H1 (cell line): ENCODE measurements at places on chromosomes 3 and 15. TPM values are rescaled to one million over a fixed set of nuclear protein-coding genes. Genes with fewer than 3 reads are reported as not detected.

SLC51B gene
- total RNA-seq = not detected in 2 replicates

MESP1 gene
- total RNA-seq = 0.15 TPM in 1 of 2 replicates, not detected in the other

IQCF5 gene
- total RNA-seq = not detected in 2 replicates

RLBP1 gene
- total RNA-seq = not detected in 2 replicates

LRRC2 gene
- 6.4 and 7.3 TPM in 2 replicates for total RNA-seq

KCTD6 gene
- total RNA-seq = 21.4 and 22.2 TPM in 2 replicates
